Caki2 (cell line): ENCODE measurements at places on chromosomes 5 and 9. TPM values are rescaled to one million over a fixed set of nuclear protein-coding genes. Genes with fewer than 3 reads are reported as not detected.

DNA sequence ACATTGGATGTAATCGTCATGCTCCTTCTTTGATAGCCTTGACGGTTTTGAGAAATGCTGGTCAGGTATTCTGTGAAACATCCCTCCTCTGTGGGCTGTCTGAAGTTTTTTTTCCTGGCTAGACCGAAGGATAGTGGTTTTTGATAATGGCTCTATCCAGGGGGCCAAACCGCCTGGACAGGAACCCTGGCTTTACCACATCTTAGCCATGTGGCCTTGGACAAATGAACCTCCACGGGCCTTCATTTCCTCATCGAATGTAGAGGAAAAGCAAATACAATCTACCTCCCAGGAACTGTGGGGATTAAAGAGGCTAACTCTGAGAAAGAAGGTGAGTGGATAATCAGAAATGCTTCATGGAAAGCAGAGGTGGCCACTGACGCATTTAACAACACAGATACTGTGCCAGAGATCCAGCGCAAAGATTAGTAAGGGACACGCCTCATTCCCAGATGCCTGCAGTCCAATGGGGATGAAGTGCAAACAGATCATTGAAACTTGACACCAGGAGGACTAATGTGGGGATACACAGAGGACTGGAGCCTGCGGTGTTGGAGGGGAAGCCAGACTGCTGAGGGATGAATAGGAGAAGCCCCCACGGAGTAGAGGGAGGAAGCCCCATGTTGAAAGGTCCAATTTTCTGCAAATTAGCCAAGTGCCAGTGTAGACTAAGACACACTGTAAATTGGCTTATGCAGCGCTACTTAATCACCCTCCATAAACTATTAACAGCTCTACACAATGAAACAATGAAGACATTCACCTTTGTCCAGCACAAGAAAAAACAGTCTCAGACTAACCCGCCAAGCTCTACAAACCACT, 41.6 kb downstream of the MYO10 start:
- peak; percentile 96 for DNase-seq

GRCh38 chr5:106171708-106172107, 1499.0 kb downstream of the EFNA5 start:
- no peak for DNase-seq

CA9 gene
- 0.30 and 11.6 TPM in 2 replicates for total RNA-seq

ARL14EPL gene
- total RNA-seq = 0.34 TPM in 1 of 2 replicates, not detected in the other

HAPLN1 gene
- total RNA-seq = 0.07 TPM in 1 of 2 replicates, not detected in the other

EIF4EBP3 gene
- total RNA-seq = 1.1 TPM in 1 of 2 replicates, not detected in the other

STKLD1 gene
- total RNA-seq = 0.17 TPM in 1 of 2 replicates, not detected in the other
